GM13977 (cell line): ENCODE measurements at places on chromosomes 4 and X.

- DNase-seq = no peak
Observed at GRCh38 chr4:7390336-7390735, 44.4 kb downstream of the PSAPL1 start.

- no peak for DNase-seq
Observed at GRCh38 chr4:159549098-159549518, 446.2 kb downstream of the RAPGEF2 start.

- no peak for DNase-seq
Observed at GRCh38 chrX:69182818-69183380, 17.6 kb upstream of the PJA1 start.

GRCh38 chrX:74346088-74346487 lies 42.1 kb downstream of the ZCCHC13 start:
- no peak for DNase-seq

DNA sequence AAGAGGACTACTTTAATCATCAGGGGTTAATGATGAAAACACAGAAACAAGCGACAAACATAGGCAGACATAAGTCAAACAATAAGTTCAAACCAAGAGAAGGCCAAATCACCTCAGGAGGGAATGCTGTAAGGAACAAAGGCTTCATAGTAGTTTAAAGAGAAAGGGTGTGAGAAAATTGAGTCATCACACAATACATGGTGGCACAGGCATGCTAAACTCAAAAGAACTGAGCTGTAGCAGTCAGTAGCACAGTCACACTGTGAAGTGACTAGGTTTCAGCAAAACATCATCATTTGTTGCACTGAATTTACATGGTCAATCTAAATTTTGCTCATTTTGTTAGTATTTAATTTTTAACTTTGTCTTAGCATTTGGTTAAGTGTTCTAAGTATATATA lies 24.2 kb downstream of the SMC1A start:
- no peak for DNase-seq

DNA sequence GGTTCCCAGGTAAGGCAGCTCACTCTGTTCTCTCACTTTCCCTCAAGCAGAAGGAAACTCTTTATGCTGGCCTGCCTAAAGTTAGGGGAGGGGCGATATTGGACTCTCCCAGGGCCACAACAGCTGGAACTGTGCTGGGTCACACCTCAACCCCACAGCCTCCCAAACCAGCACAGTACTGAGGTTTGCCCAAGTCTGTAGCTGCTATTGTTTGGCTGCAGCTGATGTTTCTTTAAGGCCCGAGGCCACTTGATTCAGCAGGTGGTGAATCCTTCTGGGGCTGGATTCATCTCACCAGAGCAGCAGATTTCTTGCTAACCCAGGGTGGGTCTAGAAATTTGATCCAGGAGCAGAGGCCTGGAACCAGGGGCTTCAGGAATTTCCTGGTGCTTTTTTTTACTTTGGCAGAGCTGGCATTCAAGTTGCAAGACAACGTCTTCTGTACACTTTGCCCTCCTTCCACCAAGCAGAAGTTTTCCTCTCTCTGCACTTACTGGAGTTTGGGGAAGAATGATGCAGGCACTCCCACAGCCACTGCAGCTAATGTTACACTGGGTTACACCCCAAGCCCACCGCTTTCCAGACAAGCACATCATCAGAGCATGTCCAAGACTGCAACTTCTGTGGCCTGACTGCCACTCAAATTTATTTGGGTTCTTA lies 544.7 kb upstream of the NDST4 start:
- no peak for DNase-seq

GRCh38 chrX:131626681-131627296 lies 82.9 kb downstream of the OR13H1 start:
- DNase-seq = no peak

DNA sequence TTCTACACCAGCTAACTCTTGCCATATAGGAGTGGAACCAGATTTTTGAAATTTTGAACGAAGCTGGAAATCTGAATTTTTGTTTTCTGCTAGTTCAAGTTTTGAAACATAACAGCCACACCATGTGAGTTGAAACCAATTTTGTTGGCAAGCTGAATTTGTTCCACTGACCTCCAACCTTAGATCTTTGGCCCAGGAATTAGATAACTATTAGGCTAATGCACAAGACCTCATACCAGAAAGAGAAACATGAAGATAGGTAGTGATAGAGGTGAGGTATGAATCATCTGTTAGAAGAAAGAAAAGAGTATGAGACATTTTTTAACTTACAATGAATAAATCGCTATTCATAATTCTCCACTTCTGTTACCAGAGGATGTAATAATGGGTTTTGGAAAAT lies 76.8 kb upstream of the ACSL1 start:
- DNase-seq = no peak

DNA sequence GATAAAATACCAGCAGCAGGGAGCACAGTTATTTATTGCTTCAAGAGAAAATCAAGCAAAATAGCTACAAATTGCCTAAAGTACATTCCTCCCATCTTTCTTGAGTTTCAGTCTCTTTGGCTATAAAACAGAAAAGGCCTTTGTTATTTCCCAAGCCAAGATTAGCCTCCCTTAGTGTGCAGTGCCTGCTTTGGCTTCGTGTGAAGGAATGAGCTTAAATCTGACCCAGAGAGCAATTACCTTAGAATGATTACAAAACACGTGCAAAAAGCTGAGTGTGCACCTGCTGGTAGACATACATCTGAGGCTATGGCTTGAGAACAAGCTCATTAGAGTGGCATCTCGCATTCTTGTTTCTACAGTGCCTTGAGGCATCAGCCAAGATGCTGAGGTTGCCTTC lies 250.8 kb downstream of the C4orf33 start:
- no peak for DNase-seq

- peak; percentile 50 for DNase-seq
Observed at GRCh38 chrX:30971774-30972603, 82.9 kb upstream of the TAB3 start.

DNA sequence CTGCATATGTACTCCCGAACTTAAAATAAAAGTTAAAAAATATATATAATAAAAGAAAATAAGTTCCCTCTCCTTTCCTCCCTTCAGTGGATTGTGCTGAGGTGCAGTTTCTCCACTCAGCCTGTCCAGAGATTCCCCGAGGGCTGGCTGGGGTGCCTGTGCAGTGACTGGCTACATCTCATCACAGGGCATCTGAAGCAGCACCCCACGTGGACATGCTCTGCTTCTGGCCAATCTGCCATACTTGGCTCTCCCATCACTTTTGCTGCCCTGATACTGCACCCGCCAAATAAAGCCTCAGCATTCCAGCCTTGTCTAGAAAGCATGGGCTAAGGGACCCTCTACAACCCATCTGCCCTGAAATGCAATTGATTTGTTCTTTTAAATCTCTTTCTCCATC lies 11.1 kb upstream of the MGST2 start:
- DNase-seq = no peak

- DNase-seq = no peak
Observed at GRCh38 chr4:26937567-26937966, 76.9 kb downstream of the STIM2 start.

- no peak for DNase-seq
Observed at GRCh38 chr4:30952526-30953219, 232.5 kb downstream of the PCDH7 start.

- DNase-seq = no peak
Observed at GRCh38 chrX:45711231-45711630, 510.6 kb upstream of the DIPK2B start.

GRCh38 chr4:169622566-169622965 lies 2.2 kb downstream of the CLCN3 start:
- DNase-seq = no peak

DNA sequence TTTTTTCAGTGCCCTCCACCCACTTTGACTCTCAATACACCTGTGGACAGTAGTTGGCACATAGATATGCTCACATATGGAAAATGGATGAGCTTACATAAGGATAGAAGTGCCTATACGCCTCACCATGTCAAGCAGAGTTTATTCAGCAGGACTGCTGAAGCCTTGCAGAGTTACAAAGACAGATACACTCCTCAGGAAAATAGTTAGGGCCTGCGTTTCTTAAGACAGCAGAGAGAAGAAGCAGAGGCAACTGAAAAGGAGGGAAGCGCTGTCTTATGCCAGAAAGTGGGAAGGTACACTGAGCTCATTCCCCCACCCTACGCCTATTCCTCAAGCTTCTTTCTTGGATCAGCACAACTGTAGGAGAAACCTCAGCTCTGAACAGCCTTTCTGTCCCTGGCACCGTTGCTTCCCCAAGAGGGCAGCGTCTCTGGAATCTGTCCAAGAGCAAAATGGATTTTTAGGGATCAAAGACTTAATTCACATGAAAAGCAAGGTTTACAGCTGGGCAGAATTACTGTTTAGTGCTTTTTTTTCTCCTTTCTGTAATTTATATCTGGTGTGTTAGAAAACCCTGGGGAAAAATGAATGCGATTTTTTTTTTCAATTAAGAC lies 37.3 kb upstream of the MBTPS2 start:
- no peak for DNase-seq

GRCh38 chr4:138110815-138111214 lies 131.3 kb downstream of the SLC7A11 start:
- DNase-seq = no peak

DNA sequence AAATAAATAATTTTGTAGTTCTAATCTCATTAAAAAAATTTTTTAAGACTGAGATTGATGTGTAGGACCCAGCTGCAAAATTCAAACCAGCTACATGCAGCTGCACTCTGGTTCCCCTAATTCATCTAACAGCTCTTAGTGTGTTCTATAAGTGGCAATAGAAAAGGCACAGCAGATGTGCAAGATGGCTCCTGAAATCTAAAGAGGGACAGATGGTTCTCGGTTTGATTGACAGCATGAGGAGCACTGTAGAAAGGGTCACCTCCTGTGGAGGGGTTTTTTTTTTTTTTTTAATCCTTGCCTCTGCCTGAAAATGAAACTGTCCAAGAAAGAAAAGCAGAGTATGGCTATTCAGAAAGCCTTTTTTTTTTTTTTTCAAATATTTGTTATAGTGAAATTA lies 16.9 kb upstream of the OCIAD1 start:
- DNase-seq = peak; percentile 43
